ENCODE measurements at places on chromosomes 2 and 18. TPM values are rescaled to one million over a fixed set of nuclear protein-coding genes. Genes with fewer than 3 reads are reported as not detected.

The CCDC68 gene
- polyA plus RNA-seq, result 11.9 TPM

- DNase-seq, result no peak
Observed at GRCh38 chr2:66851449-66851872, 416.5 kb downstream of the MEIS1 start.

The MAP2 gene
- 42.7 TPM for polyA plus RNA-seq

DNA sequence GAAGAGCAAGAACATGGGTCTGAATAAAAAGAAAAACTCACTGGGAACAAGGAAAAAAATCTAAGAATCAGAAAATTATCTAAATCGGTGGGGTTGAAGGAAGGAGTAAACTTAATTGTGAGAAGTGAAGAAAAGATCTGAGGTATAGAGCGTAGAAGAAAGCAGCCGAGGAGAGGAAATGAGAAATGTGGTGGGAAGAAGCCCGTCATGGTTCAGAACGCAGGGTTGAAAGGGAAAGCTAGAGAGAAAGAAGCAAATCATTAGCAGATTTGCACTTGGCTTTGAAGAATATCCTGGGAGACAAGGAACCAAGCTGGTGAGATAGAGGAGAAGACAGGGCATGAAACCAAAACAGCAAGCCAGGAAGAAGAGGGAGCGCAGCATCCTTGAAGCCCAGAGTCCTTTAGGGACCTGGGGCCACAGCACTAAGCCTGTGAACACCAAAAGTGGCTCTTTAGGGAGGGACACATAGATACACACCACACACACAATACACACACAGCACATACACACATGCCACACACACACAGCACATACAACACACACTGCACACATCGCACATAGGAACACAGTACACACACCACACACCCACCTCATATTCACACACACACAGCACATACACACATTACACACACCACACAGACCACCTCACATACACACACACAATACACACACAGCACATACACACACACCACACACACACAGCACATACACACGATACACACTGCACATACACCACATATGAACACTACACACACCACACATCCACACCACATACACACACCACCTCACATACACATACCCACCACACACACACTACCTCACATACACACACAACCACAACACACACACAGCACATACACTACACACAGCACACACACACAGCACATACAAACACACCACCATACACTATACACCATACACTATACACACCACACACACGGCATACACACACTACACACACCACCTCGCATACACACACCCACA lies 274.6 kb downstream of the ETAA1 start:
- no peak for DNase-seq

The COPS8 gene
- 89.7 TPM for polyA plus RNA-seq

DNA sequence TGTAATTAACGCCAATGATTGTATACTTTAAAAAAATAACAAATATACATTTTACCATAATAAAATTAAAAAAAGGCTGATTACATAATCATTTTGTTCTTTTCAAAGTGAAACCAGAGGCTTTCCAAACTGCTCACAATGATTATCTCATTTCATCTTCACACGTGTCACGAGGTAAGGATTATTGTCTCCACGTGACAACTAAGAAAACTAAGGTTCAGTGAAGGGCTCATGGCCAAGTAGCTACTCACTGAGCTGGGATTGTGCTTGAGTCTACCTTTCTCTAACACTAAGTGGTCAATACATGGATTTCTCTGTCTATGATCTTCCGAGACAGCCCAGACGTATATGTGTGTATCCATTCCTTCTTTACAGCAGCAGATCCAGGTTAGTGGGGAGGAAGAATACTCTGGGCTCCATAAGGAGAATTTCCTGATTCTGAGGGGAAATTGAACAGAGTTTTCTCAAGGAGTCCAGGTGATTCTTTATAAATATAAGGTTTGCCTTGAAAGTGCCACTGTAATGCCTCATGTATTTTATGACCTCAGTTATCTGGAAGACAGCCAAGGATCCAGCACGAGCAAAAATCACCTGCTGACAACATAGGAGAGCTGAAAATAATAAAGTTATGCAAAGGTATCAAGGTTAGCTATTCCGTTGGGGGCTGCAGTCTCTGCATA lies 25.6 kb upstream of the ACSL3 start:
- peak; percentile 36 for DNase-seq

GRCh38 chr2:3443083-3443482 lies 63.6 kb downstream of the TRAPPC12 start:
- no peak for DNase-seq

The CREG2 gene
- 0.65 TPM for polyA plus RNA-seq

The FZD7 gene
- 64.1 TPM for polyA plus RNA-seq

- no peak for DNase-seq
Observed at GRCh38 chr2:2762166-2762908, 431.3 kb upstream of the MYT1L start.

- DNase-seq, result no peak
Observed at GRCh38 chr2:71064754-71065621, 3.5 kb upstream of the NAGK start.

- DNase-seq, result no peak
Observed at GRCh38 chr18:25883091-25883490, 207.3 kb downstream of the SS18 start.

- DNase-seq, result no peak
Observed at GRCh38 chr2:105239924-105240323, 1.6 kb upstream of the GPR45 start.

The CNGA3 gene
- not detected for polyA plus RNA-seq

DNA sequence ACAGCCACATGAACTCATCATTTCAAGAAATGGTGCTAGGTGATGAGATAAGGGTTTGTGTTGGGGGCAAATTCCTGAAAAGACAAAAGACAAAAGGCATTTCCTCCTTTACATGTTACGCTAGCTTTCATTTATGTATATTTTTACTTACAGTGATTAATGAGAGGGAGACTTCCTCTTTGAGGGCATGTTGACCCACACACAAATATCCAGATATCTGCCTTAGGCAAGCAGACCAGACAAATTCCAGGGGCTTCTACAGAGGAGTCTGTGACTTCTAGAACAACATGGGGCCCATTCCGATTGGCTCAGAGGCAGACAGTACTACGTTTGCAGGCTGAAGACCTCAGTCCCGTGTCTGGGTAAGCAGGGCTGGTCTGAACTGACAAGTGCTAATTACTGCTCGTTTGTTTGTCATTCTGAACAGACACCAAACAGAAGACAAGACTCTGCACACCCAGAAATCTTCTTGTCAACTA lies 74.8 kb upstream of the ST6GAL2 start:
- DNase-seq, result no peak

- no peak for DNase-seq
Observed at GRCh38 chr2:208595386-208596275, 189.0 kb downstream of the PTH2R start.

The SERPINB3 gene
- polyA plus RNA-seq, result 0.12 TPM

- peak; percentile 72 for DNase-seq
Observed at GRCh38 chr2:237280229-237280628, 133.7 kb downstream of the COL6A3 start.

GRCh38 chr2:30565851-30566358 lies 118.9 kb downstream of the LCLAT1 start:
- DNase-seq, result no peak
